NCI-H1105 (cell line): ENCODE measurements at places on chromosomes 12 and 14.

- DNase-seq: no peak
Measured at GRCh38 chr14:91406982-91407381, 10.6 kb downstream of the CCDC88C start.

DNA sequence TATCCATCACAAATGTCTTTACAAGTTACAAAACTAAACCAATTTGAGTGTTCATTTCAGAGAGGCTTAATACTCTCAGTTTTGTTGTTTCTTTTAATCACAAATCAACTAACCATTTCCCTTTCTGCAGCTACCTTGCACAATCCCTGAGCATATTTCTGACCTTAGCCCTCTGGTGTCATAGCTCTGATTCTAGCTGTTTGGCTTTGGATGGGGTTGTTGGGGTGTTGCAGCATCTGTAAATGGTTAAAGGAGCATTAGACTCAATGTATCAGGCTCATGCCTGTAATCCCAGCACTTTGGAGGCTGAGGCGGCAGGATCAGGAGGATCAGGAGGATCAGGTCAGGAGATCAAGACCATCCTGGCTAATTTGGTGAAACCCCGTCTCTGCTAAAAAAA lies 461.4 kb downstream of the NRXN3 start:
- DNase-seq: no peak

DNA sequence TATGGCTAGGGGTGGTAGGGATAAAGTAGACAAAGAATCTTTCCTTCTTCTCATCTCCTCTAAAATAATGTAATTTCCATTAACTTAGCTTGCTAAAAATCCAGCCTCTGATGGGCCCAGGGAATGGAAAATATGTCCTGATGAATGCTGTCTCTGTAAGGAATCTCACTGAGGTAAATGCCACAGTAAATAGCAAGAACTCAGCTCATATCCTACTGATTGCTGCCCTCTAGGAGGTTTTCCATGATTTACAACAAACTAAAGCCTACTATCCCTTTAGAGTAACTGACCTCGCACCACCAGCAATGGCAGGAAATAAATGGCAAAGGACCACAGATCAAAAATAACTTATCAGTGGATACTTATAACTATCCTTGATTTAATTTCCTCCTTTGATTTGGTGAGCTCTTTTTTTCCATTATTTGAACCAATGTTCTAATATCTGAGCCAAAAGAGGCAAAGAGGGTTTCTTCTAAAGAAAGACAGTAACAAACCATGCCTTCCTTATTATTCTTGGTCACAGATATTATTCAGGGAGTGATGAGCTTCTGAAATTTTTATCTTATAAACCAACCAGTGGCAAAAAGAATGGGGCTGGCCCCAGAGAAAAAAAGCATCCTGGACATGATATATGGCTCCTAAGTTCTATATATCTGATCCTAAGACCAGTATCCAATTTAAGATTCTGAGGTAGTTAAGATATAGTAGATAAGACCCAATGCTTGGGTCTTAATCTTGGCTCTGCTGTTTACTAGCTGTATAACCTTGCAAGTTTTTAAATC lies 43.8 kb downstream of the SENP1 start:
- no peak for DNase-seq

DNA sequence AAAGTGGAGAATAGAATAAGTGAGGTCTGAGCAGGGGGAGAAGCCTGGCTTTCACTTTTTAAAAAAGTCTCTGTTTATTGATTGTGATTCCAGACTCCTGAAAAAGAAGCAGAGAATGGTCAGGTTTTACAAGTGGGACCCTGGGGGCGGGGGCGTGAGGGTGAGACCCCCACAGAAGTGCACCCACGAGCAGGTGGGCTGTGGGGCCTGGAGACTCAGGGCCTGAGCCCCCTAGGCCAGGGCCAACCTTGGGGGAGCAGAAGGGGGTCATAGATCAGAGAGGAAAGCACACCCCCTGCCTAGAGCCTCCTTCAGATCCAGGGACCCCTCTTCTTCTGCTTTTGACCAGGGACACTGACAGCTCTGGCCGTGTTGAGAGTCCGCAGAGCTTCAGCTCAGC lies 180.3 kb downstream of the ADGRD1 start:
- no peak for DNase-seq

- DNase-seq: no peak
Measured at GRCh38 chr12:78328524-78328923, 497.8 kb downstream of the NAV3 start.

DNA sequence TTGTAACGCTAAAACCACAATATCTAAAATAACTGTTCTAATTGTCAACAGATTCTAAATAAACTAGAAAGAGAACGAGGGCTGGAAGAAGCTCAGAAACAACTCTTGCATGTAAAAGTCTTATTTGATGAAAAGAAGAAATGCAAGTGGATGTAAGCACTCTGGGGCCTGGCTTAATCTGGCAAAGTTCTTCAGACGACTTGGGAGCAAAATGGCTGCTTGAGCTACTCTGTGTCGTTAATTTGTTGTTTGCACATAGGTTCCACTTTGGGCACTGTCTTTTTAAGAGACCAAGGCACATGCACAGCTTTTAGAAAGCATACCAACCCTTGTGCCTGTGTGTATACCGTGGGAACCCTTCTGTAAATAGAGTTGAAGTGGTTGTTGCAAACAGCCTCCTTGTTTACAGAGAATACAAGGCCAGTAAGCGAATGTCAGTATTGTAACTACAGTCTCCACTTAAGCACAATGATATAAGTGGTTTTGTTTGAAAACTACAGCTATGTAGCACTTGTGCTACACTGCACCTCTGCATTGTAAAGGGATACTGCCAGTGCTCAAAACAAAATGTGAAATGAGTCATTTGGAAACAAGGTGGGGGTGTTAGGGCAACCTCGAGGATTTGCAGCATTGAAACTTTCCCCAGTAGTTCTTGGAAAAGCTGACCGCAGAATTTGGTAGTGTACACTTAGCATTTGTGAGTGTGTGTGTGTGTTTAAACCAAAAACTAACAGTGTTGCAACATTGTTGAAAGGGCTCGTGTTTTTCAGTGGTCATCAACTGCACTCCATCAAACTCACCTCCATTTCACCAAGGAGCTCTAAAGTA lies 154.3 kb downstream of the CEP83 start:
- DNase-seq: peak; percentile 1

DNA sequence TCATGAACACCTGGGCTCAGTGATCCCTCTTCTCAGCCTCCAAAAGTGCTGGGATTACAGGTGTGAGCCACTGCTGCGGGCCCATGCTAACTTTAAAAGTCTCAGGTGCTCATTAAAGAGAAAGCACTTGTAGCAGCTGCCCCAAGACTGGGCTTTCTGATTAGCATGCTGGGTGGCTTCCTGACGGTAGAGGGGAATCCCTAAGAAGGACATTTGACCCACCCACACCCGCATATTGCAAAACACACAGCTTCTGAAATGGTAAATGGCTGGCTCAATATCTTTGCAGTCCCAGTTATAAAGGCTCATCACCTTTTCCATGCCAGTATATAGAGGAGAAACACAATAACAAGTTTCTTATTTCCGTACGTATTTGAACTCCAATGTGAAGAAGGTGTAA lies 19.3 kb upstream of the BICD1 start:
- no peak for DNase-seq

DNA sequence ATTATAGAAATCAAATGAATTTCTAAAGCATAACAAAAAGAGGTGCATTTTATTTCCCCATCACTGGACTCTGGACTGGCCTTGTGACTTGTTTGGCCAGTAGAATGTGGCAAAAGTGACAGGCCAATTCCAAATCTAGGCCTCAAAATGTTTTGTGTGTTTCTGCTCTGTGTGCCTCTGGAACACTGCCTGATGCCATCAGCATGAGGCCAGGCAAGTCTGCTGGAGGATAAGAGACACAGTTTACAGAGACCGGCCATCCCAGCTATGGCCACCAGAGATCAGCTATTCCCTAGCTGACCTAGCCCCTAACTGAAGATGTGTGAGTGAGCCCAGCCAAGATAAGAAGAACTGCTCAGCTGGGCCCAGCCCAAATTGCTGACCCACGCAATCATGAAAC lies 32.9 kb downstream of the ASCL1 start:
- DNase-seq: no peak

DNA sequence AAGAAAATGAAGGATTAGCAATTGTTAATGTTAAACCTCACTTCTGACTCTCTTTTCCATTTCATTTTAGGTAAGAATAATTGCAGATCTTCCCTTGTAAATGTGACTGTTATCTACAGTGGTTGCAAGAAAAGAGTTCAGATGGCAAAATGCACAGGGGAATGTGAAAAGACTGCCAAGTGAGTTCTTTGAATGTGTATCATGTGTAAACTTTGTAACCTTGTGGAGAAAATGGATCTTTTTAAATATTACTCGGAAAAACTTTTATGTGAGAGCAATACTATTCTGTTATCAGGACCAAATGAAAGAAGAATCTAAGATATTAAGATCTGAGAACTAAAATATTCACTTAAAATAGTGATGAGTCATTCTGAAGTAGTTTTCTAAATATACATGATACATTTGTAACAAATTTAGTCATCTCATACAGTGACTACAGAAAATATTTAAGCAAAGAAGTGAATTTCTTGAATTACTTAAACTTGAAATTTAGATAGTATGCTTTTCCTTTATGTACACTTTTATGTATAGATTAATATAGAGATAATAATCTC lies 122.5 kb upstream of the CNTN1 start:
- no peak for DNase-seq

DNA sequence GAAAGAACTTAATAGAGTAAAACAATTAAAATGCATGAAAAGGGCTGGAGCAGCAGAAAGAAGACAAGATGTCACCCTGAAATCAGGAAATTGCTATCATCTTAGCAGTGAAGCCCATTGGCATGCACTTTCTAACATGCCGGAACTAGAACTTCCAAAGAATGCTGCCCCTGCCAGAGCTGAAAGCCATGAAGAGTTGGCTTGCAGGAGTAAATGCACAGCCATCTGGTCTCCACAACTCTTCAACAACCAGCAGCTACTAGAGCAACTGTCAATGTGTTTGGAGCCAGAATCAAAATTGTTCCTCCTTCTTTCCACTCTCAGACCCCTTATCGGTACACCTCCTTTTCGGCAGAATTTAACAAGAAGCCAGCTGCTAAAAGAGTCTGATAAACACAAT lies 414.1 kb downstream of the KCNH5 start:
- no peak for DNase-seq

- peak; percentile 21 for DNase-seq
Measured at GRCh38 chr12:119006746-119007145, 25.4 kb downstream of the SRRM4 start.

- no peak for DNase-seq
Measured at GRCh38 chr12:123038966-123039365, 58.5 kb downstream of the ARL6IP4 start.

- DNase-seq: no peak
Measured at GRCh38 chr14:55327179-55327578, 56.0 kb downstream of the FBXO34 start.

DNA sequence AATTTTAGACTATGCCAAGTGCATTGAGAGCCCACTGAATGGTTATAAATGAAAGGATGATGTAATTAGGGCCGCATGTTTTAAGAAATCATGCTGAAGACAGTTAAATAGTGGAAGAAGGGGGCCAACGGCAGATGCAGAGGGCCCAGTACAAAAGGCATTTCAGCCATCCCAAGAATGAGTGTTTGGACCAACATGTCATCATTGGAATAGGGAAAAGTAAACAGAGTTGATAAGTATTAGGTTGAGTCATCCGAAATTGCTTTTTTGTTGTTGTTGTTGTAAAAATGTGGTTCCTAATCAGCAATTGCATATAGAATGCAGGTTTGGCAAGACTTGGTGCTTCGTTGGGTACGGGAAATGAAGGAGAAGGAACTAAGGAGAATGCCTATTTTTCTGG lies 29.5 kb downstream of the BMP4 start:
- DNase-seq: no peak

DNA sequence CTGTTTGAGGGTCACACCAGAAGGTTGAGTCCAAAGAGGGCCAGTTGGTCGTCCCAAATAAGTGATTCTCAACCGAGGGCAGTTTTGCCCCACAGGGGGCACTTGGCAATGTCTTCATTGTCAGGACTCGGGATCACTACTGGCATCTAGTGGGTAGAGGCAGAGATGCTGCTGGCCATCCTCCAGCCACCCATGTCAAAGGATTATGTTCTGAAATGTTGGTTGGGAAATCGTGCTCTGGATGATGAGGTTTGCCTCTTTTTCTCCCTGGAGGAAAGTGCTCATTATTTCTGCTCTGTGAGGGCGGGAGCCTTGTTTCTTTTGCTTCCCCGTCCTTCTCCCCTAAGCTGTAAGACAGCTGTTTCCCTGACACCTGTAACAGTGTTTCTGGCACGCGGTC lies 3.6 kb downstream of the ZNF839 start:
- peak; percentile 18 for DNase-seq

GRCh38 chr12:63042646-63043045 lies 107.7 kb upstream of the PPM1H start:
- no peak for DNase-seq

GRCh38 chr14:63474111-63474510 lies 69.1 kb downstream of the PPP2R5E start:
- no peak for DNase-seq

DNA sequence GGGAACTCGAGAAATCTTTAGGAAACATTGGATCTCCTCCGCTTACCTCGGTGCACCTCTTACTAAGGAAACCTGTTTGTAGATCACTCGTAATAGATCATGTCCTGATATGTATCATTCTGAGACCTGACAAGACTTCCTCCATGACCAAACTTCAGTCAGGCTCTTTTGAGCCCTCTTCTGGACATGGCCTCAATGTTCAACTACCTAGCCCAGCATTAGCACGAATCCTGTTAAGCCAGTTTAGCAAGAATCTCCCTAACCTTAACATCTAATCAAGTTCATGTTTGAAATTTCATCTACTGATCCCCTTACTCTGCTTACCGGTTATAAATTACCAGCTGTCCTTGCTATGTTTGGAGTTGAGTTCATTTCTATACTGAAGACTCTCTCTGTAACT lies 713.9 kb upstream of the USP15 start:
- no peak for DNase-seq

GRCh38 chr12:80648881-80649280 lies 58.6 kb upstream of the MYF6 start:
- DNase-seq: no peak

GRCh38 chr12:80636832-80637231 lies 70.6 kb upstream of the MYF6 start:
- no peak for DNase-seq

DNA sequence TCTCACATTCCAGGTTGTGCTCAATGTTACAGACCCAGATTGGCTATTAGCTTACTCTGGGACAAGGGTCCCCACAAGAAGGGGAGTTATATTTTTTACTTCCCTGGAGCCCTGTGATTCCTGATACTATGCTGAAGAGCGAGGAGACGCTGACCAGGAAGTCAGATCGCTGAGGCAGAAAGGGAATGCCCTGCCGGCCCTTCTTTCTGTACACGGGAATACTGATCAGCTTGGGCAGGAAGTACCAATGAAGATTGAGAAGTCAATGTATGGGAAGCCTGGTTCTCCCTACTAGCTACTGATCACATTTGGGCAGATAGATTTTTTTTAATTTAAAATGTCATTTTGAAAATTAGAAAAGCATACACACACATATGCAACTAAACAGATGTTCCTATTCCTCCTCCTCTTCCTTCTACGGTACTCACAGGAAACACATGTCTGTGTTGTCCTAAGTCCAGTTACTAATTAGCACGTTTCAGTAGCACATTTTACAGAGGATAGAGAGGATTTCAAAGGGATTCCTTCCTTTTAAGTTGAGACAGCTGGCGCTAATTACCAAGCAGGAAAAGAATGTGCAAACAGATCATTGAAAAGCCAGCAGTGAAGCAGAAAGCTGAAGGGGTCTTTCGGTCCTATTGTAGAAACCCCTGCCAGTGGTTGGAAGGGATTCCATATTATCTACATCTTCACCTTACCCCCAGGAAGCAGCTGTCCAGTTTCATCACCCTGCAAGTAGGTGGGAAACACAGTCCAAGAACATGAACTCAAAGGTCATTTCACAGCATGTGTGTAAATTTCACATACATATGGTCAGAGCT lies 292.4 kb downstream of the DUSP6 start:
- DNase-seq: no peak
